ENCODE measurements at places on chromosomes 5 and 9.

DNA sequence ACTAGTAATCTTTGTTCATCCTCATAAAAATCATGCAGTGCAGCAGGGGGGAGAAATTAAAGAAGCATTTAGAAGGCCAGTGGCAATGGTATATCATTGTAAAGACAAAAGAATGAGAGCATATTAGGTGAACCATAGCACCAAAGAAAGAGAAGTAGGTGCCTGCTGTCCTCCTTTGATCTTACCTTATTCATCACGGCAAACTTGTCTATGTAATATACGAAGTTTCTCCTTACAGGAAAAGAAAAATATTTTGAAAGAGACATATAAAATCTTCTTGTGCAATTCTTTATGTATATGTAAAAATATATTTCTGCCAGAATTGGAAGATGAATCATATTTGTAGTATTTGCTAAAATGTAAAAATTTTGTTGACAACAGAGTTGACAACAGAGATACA is 411.3 kb upstream of the ARRDC3 start:
- DNase-seq, result no peak

GRCh38 chr5:107464416-107464815 is 206.3 kb downstream of the EFNA5 start:
- no peak for DNase-seq

GRCh38 chr9:130294664-130295063 is 29.1 kb downstream of the HMCN2 start:
- no peak for DNase-seq

- no peak for DNase-seq
Measured at GRCh38 chr5:97501965-97502305, 318.9 kb upstream of the RIOK2 start.

- DNase-seq, result no peak
Measured at GRCh38 chr9:75455444-75455921, 367.2 kb downstream of the OSTF1 start.

DNA sequence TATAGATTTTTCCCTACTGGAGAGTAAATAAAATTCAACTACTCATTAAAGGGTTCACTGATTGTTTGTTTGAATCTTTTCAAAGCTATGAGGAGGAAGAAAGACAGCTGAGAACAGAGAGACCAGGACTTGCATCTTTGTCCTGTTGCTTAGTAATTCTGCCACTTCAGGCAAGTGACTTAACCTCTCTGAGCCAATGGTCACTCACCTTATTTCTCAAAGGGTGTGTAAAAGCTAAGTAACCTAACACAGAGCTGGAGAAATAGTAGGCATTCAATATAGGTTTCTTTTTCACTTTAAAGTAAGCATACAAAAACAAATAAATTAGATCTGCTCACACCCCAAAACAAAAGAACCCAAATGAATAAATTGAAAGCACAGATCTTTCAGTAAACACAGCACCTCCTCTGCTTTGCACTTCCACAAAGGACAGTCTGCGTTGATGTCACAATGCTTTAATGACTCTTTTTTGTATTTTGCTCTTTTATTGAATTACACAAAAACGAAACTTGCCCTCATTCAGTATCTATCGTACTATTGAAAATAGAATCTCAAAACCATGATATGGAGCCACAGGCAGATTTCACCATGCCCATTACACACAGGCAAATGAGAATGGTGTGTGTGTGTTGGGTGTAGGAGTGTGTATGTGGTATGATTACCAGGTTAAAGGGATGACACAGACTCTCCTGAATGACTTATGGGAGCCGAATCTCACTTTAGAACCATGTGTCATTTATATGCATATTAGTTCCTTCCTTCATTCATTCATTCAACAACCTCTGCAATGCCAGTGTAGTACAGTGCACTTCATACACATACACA is 166.0 kb downstream of the EBF1 start:
- no peak for DNase-seq

GRCh38 chr9:130990306-130990977 is 18.5 kb upstream of the LAMC3 start:
- DNase-seq, result no peak

DNA sequence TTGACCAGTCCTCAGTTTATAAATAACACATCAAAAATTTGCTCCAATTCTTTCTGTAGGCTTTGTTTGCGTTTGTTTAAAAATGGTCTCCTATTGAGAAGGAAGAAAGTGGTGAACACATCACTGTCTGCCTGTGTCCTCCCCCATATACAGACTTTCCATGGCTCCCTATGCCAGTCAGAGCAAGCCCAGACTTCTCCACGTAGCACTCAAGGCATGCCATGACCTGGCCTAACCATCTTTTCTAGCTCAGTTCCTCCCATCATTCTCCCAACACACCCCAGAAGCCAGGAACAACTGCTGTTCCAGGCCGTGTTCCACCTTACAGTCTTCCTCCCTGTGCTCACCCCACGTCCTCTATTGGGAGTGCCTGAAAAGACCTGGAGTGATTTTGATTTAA is 129.6 kb upstream of the ZNF618 start:
- no peak for DNase-seq

DNA sequence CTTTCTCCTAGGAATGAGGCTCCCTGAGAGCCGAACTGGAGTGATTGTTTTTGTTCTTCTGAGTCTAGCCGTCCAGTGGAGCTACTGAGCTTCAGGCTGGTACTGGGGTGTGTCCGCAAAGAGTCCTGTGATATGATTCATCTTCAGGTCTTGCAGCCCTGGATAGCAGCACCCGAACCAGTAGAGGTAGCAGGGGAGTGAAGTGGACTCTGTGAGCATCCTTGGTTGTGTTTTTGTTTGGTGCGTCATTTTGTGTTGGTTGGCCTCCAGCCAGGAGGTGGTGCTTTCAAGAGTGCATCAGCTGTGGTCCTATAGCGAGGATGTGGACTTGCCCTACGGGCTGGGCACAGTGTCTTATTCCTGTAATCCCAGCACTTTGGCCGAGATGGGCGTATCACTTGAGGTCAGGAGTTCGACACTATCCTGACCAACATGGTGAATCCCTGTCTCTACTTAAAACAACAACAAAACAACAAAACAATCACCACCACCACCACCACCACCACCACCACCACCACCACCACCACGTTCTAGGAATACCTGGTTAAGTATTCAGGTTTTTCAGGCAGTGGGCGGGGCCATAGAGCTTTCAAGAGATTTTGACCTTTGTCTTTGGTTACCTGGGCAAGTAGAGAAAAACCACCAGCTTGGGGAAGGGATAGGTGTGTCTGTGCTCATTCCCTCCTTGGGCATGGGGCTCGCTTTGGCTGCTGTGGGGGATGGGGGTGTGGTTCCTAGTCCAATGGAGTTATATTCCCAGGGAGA is 154.0 kb downstream of the WDR70 start:
- DNase-seq, result no peak

- no peak for DNase-seq
Measured at GRCh38 chr5:179836225-179837019, 15.7 kb downstream of the SQSTM1 start.

- DNase-seq, result no peak
Measured at GRCh38 chr9:6243746-6244145, 28.1 kb downstream of the IL33 start.

DNA sequence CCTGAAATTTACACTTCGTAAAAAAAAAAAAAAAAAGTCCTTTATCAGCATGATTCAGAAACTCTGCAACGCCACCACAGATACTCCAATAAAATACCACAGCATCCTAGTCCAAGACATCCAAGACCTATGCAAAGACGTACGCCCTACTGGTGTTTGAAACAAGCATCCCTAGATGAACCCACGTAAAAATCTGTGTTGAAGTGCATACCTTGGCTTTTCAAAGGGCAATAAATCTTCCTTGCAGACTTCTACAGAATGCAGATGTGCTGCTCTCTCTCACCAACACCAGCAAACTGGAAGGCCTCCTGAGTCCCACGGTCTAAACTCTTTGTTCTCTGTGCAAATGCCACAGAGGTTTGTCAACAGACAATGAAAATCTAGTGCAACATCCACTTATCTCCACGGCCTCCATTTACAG is 38.8 kb downstream of the MYO10 start:
- no peak for DNase-seq

GRCh38 chr9:88777498-88778312 is 213.6 kb upstream of the S1PR3 start:
- no peak for DNase-seq

- DNase-seq, result no peak
Measured at GRCh38 chr9:93124793-93125192, 9.3 kb downstream of the NINJ1 start.

- DNase-seq, result peak; percentile 24
Measured at GRCh38 chr9:4339357-4339756, 39.5 kb upstream of the GLIS3 start.

DNA sequence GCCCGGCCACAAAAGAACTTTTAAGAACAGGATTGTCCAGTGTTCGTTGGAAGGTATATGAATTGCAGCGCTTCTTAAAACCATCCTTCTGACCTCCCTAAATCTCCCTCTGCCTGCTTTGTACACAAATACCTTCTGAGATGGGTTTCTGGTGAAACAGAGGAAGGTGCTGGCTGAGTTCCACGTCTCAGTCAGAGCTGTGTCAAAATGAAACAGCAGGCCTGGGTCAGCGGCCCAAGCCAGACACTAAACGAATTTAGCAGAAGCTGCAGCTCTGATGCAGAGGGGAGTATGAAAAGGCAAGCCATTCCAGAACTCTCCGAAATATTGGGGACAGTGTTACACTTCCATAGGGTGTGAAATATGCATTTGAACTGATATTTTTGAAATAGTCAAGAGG is 37.8 kb upstream of the CRB2 start:
- no peak for DNase-seq

DNA sequence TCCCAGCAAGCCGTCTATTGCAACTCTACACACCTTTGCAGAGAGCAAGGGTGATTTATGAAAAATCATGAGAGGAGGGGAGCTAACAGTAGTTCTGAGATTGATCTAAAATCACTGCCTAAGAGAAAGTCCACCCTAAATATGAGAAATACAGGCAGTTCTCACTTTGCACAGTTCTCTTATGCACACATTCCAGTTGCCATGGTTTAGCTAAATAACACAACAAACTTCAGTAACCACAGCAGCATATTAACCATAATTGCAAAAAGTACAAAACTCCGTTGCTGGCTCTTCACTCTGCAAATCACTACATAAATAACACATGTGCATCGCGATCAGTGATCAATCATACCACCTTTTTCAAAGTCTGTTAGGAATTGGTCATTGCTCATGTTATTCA is 31.1 kb downstream of the PGGT1B start:
- DNase-seq, result no peak

- DNase-seq, result no peak
Measured at GRCh38 chr5:40227931-40228330, 451.8 kb upstream of the PTGER4 start.

DNA sequence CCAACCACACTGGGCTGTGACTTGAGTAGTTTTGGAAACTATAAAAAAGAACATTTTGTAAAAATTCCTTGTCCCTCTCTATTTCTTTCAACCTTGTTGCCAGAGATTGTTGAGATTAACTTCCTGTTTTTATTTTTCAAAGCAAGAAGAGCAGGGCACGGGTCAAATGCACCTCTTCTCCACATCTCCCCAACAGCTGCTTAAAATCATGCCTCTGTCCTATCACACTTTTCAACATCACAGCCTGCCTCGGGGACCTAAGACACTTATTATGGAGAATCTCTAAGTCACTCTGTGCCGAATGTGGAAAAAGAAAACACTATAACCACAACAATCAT is 280.3 kb upstream of the TNC start:
- no peak for DNase-seq

DNA sequence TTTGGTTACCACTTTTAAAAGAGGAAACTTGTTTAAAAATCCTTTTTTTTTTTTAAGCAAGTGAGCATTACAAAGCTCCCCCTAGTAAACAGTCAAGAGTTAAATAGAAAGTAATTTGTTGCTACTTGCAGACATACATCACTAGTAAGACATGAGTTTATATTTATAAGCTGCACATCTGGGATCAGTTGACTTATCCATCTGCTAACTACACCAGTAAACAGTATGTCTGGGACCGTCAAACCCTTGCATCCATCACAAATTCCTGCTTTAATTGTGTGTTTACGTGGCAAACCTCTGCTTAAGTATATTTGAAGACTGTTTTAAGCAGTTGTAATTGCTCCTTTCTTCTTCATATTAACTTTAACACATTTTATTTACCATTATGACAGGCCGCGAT is 146.8 kb downstream of the EBF1 start:
- DNase-seq, result no peak

GRCh38 chr9:19663570-19663969 is 125.3 kb downstream of the SLC24A2 start:
- DNase-seq, result no peak

- DNase-seq, result no peak
Measured at GRCh38 chr9:112149211-112149610, 25.9 kb downstream of the SUSD1 start.

DNA sequence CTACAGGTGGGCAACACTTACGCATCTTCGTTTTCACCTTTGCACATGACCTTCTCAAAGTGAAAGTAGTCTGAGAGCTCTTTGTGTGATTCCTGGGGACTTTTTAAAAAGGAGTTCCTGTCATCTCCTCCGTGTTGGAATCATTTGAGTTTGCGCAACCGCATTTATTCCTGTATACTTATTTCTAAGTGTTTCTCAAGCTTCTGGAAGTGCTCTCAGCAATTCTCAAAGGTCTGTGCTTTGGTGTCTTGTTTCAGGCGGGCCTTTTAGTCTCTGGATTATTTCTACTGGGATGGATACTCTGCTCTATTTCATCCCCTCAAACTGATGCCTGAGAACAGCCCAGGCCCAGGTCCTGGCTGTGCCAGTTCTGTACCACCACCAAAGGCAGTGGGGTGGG is 226.5 kb upstream of the TUT7 start:
- DNase-seq, result no peak

DNA sequence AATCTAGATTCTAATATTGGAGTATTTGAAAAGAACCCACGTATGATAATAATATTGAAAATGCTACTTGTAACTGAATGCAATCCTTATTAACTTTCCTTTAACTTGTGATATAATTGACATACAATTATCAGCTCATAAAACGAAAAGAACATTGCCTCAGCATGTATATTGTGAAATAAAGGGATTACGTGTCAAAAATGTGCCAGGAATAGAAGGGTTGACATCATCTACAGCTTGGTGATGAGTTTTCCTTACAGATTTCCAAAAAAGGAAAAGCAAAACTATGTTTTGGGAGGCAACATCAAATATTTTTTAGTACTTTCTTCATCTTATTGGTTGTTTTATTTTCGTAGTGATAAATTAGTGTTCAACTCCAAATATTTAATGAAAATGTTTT is 266.0 kb upstream of the PTGER4 start:
- DNase-seq, result no peak

DNA sequence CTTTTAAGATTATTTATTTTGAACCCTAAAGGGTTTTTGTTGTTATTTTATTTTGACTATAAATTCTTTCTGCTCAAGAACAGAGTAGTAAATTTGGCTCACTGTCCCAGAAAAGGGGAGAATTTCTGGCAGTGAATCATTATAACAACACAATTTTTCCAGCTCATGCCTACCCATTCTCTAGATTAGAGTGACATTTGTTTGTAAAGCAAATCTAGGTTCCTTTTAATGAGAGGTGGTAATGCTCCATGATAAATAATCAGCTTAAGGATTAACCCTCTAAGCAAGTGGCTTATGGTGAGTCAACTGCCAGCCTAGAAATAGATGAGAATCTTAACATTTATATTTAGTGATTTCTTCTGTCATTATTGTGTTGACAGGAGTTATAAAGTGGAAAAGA is 409.2 kb downstream of the NFIB start:
- DNase-seq, result no peak
